Left ventricle myocardium inferior (tissue), 1 donor: ENCODE measurements at places on chromosomes 5 and 9.
A peak's percentile ranks its signal among the peaks of the same experiment; 100 is the strongest.

DNA sequence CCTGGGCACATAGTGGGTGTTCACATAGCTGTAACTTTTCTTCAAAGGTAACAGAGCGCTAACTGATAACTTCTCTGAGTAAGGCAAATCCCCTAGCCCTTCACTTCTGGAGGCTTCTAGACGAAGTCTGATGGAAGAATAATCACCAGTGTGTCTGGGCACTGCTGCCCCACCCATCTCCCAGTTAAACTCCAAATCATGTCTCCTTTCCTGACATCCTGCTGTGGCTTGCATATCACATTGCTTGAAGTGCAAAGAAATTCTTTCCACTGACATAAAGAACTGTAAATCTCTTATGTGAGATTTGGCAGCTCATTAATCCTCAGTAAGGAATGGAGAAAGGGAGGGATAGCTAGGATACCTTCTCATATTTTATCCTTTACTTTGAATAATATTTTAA, 74.6 kb downstream of the MARCHF11 start:
- no peak for DNase-seq

DNA sequence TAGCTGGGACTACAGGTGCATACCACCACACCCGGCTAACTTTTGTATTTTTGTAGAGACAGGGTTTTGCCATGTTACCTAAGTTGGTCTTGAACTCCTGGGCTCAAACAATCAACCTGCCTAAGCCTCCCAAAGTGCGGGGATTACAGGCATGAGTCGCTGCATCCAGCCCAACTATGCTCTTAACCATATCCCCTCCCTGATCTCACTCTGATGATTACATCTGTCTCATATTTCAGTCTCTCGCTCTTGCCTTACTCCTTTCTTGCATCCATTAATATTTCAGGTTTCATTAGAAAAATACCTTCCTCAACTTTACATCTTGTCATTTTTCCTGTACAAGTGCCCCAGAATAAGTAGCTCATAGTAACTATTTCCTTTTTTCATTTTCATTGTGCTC, 61.0 kb upstream of the BASP1 start:
- no peak for DNase-seq

- no peak for DNase-seq
Observed at GRCh38 chr5:129245489-129245888, 150.9 kb downstream of the ISOC1 start.

DNA sequence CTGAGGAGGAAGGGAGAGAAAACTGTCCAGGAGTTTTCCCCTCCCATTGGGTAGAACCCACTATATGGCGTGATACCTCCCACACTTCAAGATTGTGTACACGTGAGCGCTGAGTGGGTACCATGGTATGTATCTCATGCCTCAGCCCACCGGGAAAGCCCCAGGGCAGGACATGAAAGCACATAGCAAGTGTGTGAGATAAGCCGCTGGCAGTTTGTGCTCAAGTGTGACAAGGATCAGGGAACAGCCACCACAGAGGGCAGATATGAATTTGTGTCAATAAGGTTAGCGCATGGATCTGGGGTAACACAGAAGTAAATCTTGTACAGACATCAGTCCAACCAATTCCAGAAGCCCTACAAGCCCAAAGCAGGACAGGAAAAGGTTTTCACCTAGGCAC, 42.6 kb upstream of the NAA35 start:
- DNase-seq = no peak

DNA sequence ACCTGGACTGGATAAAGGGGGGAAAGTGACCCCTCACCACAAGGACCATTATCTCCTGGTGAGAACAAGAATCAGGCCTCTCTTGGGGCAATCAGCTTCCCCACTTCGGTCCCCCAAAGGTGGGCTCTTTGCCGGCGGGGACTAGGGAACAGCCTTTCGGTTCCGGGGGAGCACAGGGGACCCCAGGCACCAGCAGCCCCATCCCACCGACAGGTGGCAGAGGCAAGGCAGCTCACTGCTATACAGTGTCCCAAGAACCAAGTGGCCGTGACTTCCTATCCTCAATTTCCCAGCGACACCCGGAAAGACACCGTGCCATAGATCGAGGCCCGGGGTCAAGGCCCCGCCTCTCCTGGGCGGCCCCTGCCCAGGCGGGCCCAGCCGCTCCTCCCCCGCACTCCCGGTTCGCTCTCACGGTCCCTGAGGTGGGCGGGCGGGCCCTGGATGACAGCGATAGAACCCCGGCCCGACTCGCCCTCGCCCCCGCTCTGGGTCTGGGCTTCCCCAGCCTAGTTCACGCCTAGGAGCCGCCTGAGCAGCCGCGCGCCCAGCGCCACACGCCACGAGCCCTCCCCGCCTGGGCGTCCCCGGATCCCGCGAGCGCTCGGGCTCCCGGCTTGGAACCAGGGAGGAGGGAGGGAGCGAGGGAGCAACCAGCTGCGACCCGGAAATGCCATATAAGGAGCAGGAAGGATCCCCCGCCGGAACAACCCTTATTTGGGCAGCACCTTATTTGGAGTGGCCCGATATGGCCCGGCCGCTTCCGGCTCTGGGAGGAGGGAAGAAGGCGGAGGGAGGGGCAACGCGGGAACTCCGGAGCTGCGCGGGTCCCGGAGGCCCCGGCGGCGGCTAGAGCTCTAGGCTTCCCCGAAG, 655 bp upstream of the EGR1 start:
- peak; percentile 94 for DNase-seq

GRCh38 chr9:38642951-38643814, 22.8 kb upstream of the ANKRD18A start:
- DNase-seq = no peak

GRCh38 chr9:5195463-5195862, 10.0 kb upstream of the INSL6 start:
- no peak for DNase-seq
